Urothelium cell line (cell line): ENCODE measurements at places on chromosomes 6 and 20.

DNA sequence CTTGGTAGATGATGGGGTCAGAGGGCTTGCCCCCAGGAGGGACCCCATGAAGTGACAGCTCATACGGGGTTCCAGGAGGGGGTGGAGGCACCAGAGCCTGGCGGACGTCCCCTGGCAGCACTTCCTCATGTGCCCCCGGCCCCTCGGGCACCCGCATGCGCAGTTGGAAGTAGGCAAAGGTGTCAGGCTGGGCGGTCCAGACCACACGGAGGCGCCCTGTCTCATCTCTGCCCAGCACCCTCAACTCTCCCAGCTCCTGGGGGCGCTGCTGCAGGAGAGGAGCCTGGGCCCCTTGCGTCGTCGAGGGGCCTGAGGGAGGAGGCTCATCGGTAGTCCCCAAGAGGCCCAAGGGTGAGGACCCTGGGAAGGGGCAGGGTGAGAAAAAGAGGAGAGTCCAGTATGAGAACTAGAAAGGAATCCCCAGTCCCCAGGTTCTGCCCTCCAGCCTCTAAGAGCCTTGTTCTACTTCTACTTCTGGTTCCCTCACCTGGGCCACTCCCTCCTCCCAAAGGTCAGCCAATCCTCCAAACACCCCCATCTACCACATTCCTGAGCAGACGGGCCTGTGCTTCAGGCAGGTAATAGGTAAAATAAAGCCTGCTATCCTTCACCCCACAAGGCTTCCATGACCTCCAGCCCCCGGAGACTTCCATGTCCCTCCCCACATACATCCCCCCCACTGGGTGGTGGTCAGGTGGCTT is 23.2 kb downstream of the TNXB start:
- DNase-seq: no peak

DNA sequence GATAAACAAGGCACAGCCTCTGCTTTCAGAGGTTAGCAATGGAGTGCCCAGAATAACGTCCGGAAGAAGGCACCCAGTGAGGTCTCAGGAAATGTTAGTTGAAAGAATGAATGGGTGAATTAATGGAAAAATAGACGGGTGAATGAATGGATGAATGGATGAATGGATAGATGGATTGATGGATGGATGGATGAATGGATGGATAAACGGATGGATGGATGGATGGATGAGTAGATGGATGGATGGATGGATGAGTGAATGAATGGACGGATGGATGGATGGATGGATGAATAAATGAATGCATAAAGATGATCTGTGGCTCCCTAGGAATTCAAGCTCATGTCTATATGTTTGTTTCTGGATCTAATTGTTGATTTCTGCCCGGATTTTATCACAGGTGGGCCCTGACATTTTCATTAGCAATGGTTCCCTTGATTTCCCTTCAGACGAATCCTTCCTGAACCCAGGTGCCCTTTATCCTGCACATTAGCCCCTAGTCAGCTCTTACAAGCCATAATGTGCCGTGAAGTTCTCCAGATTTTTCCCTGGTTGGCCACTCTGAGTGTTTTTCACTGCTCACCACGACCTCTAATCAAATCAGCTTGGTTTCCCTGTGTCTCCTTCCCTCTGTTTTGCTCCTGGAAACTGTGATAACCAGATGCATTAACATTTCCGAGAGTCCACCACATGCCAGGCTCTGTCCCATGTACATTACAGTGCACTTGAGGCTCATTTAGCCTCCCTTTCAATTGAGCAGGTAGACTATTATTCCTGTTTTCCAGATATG is 22.2 kb downstream of the TSHZ2 start:
- DNase-seq: no peak

DNA sequence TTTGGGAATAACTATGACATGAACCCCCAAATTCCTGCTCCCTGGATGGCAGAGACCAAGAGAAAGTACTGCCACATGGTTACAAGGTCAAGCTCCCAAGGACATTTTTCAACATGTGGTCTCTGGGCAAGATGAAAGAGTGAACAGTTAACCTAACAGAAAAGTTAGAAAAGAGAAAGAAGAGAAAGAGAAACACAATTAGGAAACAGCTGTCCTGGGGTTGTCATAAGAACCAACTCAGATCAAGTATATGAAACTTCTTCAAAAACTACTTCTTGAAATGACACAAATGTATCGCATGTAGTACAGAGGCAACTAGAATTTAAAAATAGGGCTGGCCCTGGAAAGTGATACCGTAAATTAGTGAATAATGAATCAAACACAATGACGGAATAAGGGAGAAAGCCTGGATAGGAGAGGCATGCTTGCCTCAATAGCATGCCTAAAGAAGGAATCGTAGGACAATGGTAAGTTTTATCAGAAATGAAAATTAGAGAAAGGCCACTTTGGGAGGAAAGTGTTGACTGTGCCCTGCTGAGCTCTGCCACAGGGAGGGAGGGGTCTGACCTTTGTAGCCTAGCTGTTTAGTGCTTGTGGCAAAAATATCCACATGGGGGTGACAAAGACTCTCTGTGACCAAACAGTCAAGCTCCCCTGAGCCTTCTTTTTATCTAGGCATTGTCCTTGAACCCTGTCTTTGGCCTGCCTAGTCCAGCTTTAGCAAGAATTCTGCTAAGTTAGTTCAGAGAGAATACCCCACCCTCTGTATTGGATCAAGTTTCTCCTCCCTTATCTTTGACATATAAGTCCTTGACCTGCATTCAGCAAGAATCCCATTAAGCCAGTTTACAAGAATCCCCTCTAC is 4.3 kb upstream of the DCBLD1 start:
- DNase-seq: no peak

DNA sequence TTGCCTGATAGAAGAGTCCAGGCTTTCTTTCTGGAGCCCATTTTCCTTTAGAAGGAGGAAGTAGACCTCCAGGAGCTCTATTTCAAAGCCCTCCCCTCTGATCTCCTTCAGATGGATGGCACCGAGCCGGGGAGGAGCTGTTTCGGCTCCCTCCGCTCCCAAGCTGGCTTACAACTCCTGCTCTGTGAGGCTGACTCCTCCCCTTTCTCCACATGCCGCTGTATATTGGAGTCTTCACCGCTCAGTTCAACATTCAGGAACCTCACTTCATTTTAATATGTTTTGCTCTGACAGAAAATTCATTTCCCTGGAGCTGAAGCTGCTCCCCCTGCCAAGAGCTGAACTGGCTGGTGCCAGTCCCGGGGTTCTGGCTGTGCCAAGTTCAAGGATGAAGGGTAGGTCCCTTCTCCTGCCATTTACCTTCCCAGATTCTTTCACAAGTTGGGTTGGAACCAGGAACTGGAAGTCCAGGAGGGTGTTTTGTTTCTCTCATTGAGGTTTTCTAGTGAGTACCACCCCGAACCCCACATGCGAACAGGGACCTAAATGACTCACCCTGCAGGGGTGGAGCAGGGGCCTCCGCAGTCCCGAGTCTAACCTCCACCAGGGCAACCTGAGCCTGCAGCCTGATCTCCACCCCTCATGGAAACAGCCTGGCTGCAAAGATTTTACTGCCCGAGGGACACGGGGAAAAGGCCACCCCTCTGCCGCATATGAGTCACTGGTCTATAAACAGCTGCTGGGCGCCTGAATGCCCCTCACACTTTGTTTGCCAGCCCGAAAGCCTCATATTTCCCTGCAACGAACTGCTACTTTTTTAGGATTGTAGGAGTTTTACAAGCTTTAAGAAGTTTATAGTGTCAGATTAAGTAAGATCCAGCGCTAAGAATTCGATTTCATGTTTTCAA is 68.6 kb upstream of the FOXA2 start:
- DNase-seq: peak; percentile 76

GRCh38 chr6:163945808-163946207 is 531.3 kb downstream of the QKI start:
- DNase-seq: no peak

GRCh38 chr6:68339488-68340131 is 295.5 kb upstream of the ADGRB3 start:
- DNase-seq: no peak

DNA sequence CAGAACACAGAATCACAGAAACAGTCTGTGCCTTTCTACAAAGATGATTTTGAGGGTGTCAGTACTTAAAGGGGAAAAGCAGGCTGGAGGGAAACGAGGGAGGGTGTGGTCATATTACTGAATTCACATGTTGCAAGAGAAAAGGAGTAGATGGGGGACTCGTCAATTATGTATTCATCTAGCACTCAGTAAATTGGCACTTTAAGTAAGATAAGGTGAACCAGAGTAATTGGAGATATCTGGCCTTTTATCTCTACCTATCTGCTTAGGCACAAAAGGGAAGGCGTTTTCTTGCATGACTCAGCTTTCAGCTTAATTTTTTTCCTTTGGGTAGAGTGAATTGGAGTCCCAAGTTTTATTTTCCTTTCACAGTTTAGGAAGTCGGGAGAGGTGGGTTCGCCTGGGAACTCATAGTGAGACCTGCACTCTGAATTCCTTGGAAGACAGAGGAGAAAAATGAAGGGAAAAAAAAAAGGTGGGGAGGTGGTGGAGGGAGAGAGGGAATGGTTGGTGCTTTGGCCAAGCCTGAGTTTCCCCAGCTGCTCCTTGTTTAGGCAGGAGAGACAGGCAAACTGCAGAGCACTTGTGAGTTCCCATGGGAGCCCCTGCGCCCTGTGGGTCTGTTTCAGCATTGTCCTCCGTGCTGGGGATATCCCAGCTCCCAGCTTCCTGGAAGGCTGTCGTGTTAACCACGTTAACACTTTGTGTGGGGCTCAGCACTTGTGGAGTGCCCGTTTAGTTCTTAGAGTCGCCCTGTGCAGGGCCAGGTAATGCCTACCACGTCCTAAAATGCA is 19.7 kb upstream of the GTSF1L start:
- DNase-seq: no peak

DNA sequence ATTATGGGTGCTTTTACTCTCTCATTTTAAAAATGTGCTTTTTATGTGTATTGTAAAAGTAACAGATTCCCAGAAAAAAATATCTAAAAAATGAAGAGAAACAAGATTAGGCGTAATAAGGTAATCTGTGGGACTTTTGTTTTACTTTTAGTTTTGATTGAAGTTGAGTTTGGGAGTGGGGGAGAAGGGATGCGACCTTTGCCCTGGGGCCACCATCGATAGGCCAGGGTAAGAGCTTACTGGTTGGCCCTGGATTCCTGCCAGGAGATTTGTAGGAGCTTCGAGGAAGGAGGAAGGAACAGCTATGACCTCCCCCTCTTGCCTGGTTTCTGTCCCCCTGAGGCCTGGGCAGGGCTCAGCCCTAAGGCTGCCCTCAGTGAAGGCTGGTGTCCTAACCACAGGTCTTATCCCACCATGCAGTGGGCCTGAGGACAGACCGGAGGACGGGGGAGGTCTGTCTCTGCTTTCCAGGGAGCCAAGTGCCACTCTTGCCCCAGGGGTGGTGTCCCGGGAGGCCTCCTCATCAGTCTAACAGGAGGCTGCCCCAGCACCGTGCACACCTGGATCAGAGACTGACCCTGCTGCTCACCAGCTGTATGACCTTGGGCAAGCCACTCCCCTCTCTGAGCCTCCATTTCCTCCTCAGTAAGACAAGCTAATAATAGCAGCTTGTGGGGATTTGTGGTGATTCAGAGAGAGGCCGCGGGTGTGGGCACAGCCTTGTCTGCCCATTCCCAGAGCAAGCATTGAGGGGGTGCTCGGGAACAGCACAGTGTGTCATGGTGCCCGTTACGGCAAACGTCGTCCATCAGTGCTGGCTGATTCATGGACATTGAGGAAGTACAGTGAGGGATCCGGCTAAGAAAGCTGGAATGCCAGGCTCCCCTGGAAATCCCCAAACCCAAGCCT is 21.2 kb downstream of the TGM2 start:
- DNase-seq: peak; percentile 76

DNA sequence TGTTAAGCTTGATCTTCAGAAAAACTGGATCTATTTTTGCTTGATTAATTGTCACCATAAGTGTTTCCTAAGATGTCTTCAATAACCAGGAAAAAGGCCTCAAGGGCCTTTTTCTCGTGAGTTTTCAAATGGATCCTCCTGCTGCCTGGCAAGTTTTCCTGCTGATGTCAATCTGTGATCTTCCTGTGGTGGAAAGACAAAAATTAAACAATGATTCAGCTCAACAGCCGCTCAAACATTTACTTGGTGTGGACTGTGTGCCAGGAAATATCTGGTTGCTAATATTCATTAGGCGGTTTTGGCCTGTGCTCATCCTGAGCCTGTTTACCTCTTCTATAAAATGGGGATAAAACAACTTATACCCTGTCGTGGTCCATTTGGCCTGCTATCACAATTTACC is 35.4 kb upstream of the SSTR4 start:
- no peak for DNase-seq

DNA sequence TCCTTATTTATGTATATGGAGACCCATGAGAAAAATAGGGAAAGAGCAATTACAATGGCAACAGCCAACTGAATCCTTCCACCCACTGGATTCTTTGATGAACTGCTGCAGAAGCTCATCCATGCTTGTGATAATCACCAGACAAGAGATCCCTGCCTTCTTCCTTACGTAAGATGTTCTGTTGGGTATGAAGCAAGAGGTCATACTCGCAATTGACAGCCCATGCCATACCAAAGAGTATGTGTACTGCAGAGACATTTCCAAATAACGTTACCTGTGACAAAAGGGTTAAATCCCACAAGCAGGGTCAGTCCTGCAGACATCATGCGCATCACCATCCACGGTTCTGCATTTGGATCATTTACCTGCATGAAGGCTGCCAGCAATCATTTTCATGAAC is 27.8 kb downstream of the ELOVL5 start:
- DNase-seq: no peak

- DNase-seq: peak; percentile 59
Observed at GRCh38 chr6:1200409-1201101, 111.3 kb upstream of the FOXQ1 start.

- DNase-seq: no peak
Observed at GRCh38 chr6:146315381-146316174, 228.1 kb upstream of the RAB32 start.

DNA sequence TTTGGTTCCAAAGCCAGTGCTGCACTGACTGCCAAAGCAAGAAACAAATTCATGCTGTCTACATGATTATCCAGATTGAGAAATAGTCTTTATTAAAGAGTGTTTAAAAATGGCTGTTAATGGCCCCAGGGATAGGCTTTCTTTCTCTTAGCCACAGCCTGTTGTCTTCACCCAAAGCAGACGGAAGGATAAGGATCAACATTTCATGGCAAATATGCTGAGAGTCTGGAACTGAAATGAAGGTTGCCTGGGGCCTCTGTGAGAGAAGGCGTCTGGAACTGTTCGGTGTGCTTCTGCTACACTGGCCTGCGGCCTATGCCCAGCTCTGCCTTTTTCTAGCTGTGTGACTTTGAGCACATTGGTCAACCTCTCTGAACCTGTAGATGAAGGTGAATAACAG is 373.0 kb upstream of the ZFP64 start:
- DNase-seq: no peak

GRCh38 chr6:78253618-78254017 is 600.8 kb downstream of the MEI4 start:
- DNase-seq: no peak

GRCh38 chr6:34295721-34296120 is 46.9 kb upstream of the SMIM29 start:
- DNase-seq: no peak
